ENCODE measurements at places on chromosomes 5 and 9.

DNA sequence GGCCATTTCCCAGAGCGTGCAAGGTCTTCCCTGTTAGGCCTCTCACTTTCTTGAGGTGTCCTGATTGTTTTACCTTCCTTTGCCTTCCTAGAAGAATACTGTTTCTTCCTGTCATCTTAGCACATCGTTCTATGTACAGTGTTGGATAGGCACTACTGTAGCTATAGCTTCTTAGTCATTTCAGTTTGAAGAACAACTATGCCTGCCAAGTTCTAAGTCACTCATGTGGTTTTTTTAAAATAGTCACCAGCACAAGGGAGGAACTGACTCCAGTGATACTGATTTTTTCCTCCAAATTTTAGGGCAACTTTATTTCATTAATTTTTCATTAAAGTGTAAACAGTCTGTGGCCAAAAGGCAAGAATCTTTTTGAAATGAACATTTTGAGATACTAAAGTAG is 122.4 kb upstream of the NR5A1 start:
- DNase-seq: no peak

- DNase-seq: no peak
These were observed 129.1 kb downstream of the MACROH2A1 start for GRCh38 chr5:135269931-135270421.

- DNase-seq: no peak
These were observed 58.9 kb upstream of the CNTLN start for GRCh38 chr9:17075758-17076485.

DNA sequence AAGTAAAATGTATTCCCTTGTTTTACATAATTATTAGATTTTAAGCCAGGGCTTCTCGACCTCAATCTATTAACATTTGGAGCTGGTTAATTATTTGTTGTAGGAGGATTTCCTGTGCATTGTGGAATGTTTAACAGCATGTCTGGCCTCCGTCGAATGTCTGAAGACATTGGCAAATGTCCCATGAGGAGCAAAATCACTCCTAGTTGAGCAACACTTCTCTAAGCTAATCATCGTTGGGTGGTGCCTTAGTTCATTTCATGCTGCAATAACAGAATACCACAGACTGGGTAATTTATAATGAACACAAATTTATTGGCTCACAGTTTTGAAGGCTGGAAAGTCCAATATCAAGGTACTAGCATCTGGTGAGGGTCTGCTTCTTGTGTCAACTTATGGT is 13.4 kb upstream of the VPS13A start:
- DNase-seq: no peak

GRCh38 chr5:87079219-87079618 is 188.5 kb upstream of the RASA1 start:
- DNase-seq: no peak

DNA sequence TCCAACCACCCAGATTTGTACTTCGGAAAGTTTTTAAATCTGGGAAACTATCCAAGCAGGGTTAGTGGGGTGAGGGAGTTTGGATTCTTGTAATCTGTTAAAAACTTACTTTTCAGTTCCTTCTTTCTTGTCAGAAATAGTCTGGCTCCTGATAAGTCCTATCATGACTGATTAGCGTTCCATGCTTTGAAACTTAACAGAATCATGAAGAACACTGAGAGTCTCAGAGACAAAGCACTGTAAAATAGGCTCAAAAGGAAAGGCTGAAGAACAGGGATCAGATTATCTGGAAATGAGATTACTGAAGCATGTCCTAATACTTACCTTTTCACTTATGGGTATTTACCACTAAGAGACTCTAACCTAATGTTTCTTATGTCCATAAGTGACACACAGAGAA is 242.5 kb downstream of the ARRDC3 start:
- no peak for DNase-seq

DNA sequence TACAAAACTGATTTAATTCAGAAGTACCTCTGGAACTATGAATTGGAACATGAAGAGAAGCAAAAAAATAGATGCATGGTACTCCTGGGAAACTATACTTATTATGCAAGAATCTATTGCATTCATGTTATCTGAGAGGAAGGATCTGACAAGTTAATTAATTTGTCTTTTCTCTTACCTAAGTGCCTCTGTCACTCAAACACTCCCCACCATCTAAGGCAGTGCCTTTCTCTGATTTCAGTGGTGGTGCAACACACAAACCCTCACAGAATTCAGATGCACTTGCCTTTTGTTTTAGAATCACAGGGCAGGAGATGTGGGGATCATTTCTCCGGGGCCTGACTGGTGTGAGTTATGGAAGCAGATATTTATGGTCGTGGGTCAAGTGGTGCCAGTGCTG is 52.5 kb upstream of the C9orf72 start:
- DNase-seq: no peak

GRCh38 chr9:68577774-68578591 is 37.3 kb upstream of the TMEM252 start:
- DNase-seq: no peak

GRCh38 chr5:72812488-72812887 is 4.0 kb upstream of the TNPO1 start:
- DNase-seq: no peak

DNA sequence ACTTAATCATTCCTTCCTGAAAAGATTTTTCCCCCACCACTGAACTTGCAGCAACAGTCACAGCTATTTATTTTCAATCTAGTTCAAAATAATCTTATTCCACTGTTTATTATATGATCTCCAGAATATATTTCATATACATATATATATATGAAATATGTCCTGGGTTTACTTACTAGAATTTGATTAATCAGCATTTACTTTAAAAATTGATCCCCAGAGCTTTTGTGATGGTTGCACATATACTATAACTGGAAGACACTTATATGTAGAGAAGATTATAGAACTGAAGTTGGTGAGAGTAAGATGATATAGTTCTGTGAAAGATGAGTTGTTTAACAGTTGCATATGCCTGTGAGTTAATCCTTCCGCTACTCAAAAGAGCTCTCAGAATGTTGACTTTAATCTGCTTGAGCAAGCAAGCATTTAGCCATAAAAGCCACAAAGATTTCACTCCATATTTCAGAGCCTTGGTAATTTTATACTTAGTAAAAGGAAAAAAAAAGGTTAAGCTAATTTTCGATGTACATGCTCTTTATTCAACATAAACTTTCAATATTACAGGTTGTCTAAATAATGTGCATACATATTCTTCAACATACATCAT is 399.3 kb upstream of the CDH9 start:
- DNase-seq: no peak

DNA sequence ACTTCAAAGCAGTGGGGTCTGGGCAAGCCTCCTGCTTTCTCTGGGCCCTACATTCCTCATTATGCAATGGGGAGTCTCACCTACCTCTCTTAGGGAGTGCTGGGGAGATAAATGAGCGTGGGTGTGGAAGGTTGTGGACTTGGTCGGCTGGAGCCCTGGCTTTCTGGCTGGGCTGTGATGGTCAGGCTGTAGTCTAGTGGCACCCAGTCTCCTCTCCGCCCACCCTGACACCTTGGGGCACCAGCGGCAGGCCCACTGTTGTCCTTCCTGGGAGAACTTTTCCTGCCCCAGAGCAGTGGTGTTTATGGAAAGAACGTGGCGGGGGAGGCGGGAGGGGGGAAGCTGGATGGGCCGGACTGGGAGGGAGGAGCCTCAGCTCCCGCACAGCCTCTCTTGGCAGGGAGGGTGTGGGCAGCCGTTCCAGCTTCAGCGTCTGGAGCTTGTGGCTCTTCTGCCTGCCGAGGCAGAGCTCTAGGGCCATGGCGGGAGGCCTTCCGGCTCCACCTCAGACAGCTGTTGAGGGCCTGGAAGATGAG is 4.1 kb downstream of the PTGS1 start:
- no peak for DNase-seq

DNA sequence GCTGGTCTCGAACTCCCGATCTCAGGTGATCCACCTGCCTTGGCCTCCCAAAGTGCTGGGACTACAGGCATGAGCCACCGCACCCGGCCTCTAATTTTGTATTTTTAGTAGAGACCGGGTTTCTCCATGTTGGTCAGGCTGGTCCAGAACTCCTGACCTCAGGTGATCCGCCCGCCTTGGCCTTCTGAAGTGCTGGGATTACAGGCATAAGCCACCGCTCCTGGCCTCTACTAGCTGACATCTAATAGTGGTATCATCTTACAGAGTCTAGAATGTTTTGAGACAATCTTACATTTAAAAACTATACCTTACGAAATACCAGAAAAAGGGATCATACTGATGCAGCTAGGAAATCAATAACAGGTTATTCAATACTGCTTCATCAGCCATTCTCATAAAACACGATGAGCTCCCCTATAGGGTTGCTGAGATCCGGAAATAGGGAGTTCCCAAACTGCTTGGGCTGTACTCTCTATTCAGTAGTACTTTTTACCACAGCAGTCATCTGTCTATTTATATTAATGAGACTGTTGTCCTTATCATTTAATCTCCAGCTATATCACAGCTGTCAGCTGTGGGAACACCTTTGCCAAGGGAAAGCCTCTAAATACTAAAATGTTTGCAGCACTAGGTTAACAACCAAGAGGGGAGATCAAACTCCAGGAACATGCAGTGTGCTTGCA is 8.1 kb upstream of the UBE2D2 start:
- no peak for DNase-seq

- DNase-seq: no peak
These were observed 33.7 kb downstream of the TGFBR1 start for GRCh38 chr9:99138424-99139284.

GRCh38 chr9:112032743-112033142 is 136.1 kb downstream of the UGCG start:
- DNase-seq: no peak

- no peak for DNase-seq
These were observed 257.8 kb upstream of the TUSC1 start for GRCh38 chr9:25936031-25936430.

DNA sequence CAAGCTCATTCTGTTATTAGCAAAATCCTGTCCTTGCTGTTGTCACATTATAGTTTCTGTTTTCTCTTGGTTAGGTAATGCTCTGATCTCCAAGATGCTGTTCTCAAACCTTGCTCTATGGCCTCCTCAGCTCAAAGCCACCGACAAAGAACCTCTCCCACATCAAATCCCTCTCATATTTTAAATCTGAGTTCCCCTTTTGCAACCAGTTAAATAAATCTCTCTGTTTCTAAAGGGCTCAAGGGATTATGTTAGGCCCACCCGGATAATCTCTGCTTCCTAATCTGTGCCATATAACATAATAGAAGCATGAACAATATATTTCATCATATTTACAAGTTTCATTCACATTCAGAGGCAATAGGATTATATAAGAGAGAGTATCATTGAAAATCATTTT is 286.0 kb downstream of the CYLC2 start:
- no peak for DNase-seq

DNA sequence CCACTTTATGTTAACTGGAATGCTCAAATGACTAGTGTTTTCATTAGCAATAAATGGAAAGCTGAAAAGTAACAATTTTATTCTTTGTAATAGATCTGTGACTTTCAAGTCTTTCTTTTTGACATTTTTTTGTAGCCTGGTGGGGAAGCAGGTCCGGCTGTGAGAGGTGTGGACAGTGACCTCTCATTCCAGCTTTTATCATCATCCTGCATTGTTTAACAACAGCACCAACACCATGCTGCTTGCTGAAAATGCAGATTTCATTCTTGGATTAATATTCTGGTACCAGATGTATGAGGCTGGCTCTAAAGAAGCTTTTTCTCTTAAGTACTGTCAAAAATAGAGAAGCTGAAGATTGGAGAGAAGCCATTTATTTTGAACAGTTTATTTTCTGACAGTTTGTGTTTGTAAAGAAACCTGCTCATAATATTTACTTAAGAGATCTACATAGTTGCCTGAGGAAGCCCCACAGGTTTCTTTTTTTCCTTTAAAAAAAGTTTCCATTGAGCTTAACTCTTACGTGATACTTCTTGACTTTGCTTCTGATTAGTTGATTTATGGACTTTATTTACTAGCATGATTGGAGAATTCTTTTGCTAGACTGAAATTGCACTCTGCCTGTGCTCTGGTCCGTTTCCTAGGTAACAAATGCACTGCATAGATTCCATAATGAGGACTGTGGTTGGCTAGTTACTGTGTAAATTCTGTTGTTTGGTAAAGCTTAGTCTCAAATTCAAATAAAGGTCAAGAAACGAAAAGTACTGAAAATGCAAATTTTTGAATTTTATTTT is 3.4 kb downstream of the KIAA1958 start:
- DNase-seq: no peak

- no peak for DNase-seq
These were observed 365.2 kb downstream of the BRINP1 start for GRCh38 chr9:119003882-119004617.
